Stimulated activated CD4-positive, alpha-beta T cell treated with anti-CD3 and anti-CD28 coated beads, Interleukin-1b, Interleukin-23, amount 100 ng/mL, for 4 hours (primary cell): ENCODE measurements at places on chromosomes 7 and 10.
A peak's percentile ranks its signal among the peaks of the same experiment; 100 is the strongest.

DNA sequence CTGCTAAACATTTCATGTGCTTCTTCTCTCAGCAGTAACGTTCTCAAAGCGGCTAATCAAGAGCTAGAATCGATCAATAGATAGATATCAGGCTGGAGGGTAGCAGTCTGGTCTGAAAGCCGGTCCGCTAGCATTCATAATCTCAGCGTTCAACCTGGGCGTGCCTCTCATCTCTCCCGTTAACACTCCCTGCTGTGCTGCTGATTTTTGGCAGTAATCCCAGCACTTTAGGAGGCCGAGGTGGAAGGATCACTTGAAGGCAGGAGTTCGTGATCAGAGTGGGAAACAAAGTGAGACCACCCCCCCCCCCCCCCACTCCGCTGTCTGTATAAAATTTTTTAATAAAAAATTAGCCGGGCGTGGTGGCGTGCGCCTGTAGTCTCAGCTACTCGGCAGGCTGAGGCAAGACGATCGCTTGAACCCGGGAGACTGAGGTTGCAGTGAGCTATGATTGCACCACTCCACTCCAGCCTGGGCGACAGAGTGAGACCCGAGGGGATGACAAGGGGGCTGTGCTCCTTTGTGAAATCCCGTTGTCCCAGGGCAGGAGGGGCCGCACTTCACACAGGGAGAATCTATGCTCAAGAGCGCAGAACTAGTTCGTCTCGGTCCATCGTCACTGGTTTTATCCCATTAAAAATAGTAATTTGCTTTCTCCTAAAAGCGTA is 624 bp upstream of the CEP55 start:
- DNase-seq: no peak

- DNase-seq: no peak
Observed at GRCh38 chr7:114530057-114530611, 115.5 kb downstream of the FOXP2 start.

DNA sequence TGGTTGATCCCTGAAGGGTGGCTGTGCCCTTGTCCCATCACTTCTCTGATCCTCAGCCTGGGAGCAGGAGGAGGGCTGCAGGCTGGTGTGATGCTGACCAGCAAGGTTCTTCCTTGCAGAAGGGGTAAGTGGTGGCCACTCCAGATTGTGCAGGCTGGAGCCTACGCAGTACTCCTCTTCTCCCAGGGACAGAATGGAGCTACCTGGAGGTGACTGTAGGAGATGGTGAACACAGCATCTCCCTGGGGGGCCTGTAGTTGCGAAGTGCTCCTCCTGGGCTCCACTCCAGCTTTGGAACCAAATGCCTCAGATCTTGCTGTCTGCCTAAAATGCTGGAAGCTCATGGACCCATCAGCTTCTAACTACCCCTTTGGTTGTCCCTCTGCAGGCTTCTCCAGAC is 323.6 kb upstream of the PODXL start:
- no peak for DNase-seq

- DNase-seq: no peak
Observed at GRCh38 chr10:48254750-48255512, 19.6 kb downstream of the FRMPD2 start.

GRCh38 chr10:87038286-87038717 is 18.2 kb downstream of the FAM25A start:
- DNase-seq: no peak

DNA sequence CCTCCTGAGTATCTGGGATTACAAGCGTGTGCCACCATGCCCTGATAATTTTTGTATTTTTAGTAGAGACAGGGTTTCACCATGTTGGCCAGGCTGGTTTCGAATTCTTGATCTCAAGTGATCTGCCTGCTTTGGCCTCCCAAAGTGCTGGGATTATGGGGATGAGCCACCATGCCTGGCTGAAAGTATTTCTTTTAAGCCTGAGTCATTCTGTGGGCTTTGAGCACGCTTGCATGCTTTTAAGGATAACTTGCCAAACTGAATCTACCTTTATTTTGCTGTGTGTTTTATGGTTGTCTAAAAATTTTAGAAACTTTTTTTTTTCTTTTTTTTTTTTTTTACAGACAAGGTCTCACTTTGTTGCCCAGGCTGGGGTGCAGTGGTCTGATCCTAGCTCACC is 33.2 kb downstream of the CNNM2 start:
- DNase-seq: no peak

DNA sequence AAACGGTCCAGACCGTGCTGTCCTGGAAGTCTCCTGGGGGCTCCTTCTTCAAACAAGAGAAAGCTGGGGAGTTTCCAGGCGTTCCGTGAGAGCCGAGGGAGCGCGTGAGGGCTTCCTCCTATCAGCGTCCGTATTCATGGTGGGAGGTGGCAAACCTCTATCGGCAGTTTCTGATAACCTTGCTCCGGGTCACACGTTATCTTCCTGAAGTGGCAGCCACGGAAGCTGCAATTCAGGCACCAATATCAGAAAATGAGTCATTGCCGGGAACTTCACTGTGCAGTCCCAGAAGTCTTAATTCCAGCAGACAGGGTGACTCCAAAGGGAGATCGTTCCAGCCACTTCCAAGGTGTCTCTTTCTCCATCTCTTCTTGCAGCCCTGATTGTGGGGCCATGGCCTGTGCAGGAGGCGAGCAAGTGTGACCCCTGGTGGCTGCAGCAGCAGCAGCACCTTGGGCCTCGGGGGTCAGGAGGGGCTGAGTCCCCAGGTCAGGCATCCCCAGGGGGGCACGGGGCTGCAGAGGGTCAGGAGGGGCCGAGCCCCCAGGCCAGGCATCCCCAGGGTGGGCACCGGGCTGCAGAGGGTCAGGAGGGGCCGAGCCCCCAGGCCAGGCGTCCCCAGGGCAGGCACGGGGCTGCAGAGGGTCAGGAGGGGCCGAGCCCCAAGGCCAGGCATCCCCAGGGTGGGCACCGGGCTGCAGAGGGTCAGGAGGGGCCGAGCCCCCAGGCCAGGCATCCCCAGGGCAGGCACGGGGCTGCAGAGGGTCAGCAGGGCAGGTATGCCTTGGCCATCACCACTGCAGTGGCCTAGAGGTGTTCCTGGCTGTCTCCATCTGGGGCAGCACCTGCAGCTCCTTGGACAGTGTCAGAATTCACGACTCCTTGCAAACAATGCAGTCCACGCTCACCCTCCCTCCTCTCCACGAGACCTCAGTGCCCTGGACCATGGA is 538.7 kb downstream of the DNAJB6 start:
- peak; percentile 50 for DNase-seq

- DNase-seq: no peak
Observed at GRCh38 chr10:24376731-24377130, 167.8 kb downstream of the KIAA1217 start.

- DNase-seq: no peak
Observed at GRCh38 chr10:46026106-46026505, 4.3 kb downstream of the NCOA4 start.

- no peak for DNase-seq
Observed at GRCh38 chr7:35747611-35748010, 52.7 kb upstream of the HERPUD2 start.

DNA sequence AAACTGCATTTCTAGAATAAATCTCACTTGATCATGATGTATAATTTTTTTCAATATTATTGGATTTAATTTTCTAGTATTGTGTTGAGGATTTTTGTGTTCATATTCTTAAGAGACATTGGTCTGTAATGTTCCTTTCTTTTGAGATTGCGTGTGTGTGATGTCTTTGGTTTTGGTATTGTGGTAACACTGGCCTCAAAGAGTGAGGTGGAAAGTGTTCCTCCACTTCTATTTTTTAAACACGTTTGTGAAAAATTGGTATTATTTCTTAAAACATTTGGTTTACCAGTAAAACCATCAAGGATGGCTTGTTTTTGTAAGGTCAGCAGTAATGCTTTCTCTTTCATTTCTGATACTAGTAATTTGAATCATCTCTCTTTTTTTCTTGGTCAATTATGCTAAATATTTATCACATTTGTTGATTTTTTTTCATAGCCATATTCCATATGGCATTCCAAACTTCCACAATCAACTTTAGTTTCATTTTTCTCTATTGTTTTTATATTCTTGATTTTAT is 290.2 kb upstream of the CDC14C start:
- DNase-seq: no peak

GRCh38 chr7:105020926-105021325 is 6.9 kb downstream of the KMT2E start:
- no peak for DNase-seq

GRCh38 chr10:1643161-1643907 is 94.0 kb downstream of the ADARB2 start:
- DNase-seq: peak; percentile 6

GRCh38 chr10:19749185-19749729 is 67.0 kb upstream of the PLXDC2 start:
- DNase-seq: no peak

GRCh38 chr10:79335470-79336235 is 11.6 kb upstream of the PPIF start:
- no peak for DNase-seq

- no peak for DNase-seq
Observed at GRCh38 chr10:93746844-93747284, 10.9 kb upstream of the LGI1 start.

DNA sequence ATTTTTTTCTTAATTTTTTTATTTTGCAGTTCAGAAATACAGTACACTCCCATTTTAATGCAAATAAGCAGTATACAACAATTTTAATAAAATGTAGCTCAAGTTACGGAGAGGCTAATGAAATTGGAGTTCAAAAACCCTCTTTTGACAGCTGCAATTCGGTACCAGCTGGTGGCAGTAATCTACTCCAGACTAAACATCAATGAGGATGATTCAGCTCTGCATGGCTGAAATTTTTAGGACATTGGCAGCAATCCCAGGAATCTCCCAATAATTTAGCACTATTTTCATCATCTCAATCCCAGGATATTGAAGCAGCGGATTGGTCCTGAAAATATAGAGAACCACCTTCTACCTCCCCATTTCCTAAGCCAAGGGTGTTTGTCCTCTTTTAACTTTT is 278.8 kb downstream of the CACNA2D1 start:
- no peak for DNase-seq

DNA sequence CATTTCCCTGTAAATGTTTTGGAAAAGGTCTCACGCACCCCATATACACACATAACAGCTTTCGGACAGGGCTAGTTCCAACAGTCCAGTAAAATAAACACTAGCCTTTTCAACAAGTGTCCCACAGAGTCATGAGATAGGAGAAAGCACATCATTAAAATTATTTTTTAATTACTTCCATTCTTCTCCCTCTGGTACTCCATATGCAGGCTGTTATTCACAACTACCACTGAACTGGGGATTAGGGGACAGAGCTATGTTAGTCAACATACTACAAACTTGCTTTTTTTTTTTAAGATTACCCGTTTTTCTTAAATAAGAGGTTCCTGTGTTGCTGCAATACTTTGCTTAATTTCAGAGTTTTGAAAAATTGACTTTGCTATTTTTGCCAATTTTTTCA is 576.6 kb upstream of the KCND2 start:
- DNase-seq: no peak
